ENCODE measurements at places on chromosomes 1 and 21. TPM values are rescaled to one million over a fixed set of nuclear protein-coding genes. Genes with fewer than 3 reads are reported as not detected.
A peak's percentile ranks its signal among the peaks of the same experiment; 100 is the strongest.

GRCh38 chr1:71190843-71191242 lies 110.0 kb upstream of the ZRANB2 start:
- DNase-seq = no peak

GRCh38 chr1:6420454-6421042 lies 829 bp upstream of the HES2 start:
- DNase-seq = no peak

DNA sequence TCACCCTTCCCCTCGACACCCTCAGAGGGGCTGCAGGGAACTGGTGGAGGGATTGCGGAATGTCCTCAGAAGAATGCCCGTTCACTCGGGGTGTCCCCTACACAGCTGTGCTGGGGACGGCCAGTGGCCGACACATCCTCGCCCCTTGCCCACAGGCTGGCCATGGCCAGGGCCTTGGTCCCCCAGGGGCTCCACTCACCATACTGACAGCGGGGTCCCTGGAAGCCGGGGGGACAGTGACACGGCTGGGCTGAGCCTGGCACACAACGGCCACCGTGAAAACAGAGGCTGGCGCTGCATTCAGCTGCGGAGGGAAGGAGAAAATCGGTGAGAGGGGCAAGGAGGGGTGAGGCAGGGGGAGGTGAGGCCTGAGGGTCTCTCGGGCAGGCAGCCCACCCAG lies 31.7 kb downstream of the MEGF6 start:
- no peak for DNase-seq

- DNase-seq = no peak
Observed at GRCh38 chr1:232278925-232279324, 351.0 kb downstream of the SIPA1L2 start.

DNA sequence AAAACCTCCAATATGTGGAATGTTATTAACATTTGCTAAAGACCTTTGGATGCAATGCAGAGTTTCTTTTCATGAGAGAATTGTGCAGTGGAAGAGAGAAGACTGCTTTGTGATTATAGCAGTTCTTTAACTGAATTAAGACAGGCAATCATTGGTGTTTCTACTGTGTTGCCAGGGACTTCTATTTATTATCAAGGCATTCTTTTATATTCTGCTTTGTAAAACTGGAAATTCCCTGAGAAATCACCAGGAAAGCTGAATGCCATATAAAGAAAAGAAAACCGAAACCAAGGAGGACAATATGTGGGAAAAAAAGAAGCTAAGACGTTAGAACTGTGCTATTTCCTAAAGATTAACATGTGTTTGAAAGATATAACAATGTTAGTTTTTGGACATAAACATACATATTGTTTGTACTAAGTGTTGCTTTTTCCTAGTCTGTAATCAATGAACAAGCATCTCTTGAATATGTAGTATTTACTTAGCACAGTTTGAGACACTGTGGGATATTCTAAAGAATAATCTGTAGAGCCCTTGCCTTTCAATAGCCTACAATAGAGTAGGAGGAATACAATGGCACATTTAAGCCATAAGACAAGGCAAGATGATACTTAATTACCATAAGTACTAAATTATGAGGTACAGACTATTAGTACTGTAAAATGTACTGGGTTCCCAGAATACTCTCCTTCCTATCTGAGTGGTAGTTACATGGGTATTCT lies 47.1 kb downstream of the EXTL2 start:
- no peak for DNase-seq

DNA sequence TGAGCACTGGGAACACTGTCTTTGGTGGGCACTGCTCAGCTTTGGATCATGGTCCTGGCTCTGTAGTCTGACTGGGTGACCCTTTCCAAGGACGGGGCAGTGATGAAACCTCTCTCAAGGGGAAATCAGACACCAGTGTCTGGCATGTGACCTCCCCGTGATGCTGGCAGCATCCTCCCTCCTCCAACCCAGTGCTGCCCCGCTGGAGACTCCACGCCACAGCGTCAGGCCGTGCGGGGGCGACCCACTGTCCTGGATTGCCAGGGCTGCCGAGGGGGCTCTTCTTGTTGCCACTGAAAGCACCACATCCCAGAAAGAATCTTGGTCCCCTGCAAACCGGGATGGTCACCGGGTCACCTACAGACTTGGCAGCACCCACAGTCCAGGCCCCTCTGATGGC lies 146.4 kb upstream of the ARHGEF16 start:
- DNase-seq = no peak

- DNase-seq = peak; percentile 53
Observed at GRCh38 chr1:197614916-197615692, 160.2 kb downstream of the DENND1B start.

Gene SRM
- total RNA-seq = 208 TPM

GRCh38 chr1:109373126-109373525 lies 24.6 kb downstream of the SORT1 start:
- no peak for DNase-seq

DNA sequence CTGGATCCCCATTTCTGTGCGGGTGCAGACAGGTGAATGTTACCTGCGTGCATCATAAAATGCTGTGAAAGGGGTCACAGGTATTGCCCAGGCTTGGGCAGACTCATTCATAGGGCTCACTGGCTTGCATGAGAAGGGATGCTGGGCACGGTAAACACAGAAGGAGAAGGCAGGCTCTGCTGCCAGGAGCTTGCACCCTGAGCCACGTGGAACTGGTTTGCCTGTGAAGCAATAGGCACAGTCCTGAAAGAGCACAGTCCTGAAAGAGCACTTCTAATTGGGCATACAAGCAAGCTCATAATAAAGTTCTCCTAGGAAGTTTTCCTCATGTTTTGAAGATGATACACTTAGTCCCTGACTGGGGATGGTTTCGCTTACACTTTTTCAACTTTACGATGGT lies 40.9 kb downstream of the GALNT2 start:
- no peak for DNase-seq

DNA sequence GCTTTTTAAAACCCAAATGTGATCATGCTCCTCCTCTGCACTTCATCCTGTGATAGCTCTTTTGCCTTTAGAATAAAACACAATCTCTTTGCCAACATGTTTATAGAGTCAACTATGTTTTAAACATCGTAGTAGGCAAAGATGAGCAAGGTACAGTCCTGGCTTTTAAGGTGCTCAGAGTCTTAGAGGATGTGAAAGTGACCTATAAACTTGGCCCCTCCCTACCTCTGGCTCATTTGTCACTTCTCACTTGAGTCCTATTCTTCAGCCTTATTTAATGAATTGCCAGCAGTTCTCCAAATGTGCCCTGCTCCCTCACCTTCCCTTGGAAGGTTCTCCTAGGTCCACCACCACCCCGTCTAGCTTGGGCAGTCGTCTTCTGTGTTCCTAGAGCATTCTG lies 617.0 kb upstream of the NR5A2 start:
- DNase-seq = no peak

Gene PCSK9
- total RNA-seq = not detected

- no peak for DNase-seq
Observed at GRCh38 chr1:231683439-231684165, 57.0 kb downstream of the DISC1 start.

Gene FNDC5
- not detected for total RNA-seq

DNA sequence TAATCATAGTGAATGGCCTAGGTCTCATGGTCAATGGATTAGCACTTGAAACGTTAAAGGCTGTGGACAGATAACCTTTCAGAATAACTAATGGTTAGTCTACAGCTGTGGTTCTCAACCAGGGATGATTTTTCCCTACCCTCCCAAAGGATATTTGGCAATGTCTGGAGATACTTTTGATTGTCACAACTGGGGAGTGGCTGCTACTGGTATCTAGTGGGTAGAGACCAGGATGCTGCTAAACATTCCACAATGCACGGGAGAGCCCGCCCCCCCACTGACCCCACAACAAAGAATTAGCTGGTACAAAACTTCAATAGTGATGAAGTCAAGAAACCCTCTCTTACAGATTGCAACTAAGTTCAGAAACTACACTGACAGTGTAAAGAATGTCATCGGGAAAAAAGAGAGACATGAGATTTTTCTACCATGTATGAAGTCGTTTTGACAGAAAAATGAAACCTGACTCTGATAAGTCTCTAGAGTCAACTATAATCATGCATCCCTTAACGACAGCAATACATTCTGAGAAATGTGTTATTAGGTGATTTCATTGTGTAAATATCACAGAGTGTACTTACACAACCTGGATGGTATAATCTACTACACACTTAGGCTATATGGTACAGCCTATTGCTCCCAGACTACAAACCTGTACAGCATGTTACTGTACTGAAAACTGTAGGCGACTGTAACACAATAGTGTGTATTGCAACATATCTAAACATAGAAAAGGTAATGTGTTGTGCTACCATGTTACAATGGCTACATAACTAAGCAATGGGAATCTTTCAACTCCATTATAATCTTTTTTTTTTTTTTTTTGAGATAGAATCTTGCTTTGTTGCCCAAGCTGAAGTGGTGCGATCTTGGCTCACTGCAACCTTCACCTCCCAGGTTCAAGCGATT lies 49.7 kb upstream of the PRDX6 start:
- no peak for DNase-seq

Gene LAX1
- 63.8 TPM for total RNA-seq

GRCh38 chr1:66339944-66340343 lies 194.0 kb upstream of the SGIP1 start:
- DNase-seq = peak; percentile 58

DNA sequence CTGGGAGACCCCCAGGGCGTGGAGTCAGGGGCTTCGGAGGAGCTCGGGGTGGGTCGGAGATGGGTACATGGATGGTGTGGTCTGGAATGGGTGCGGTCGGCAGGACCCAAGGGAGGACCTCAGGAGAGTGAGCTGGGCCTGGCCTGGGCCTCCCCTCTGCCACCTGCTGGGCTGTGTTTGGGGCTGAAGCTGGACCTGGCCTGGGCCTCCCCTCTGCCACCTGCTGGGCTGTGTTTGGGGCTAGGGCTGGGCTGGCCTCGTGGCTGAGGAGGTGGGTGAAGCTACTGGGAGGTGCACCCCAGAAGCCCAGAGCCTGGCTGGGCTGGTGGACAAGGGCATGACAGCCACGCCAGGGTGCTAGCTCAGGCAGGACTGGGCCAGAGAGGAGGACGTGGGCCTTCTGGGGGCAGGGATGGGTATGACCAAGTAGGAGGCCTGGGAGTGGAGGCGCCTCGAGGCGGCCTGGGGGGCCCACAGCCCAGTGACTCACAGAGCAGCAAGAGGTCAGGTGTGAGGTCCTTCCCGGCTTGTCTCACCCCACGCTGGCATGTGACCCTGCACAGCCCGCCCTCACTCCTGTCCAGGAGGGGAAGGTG lies 14.5 kb downstream of the SAMD11 start:
- DNase-seq = no peak

All from OCI-LY7 (cell line).